Glutamatergic neuron (in vitro differentiated cells): ENCODE measurements at places on chromosomes 6 and 20. TPM values are rescaled to one million over a fixed set of nuclear protein-coding genes. Genes with fewer than 3 reads are reported as not detected.

The TPX2 gene
- 44.7 TPM for total RNA-seq

DNA sequence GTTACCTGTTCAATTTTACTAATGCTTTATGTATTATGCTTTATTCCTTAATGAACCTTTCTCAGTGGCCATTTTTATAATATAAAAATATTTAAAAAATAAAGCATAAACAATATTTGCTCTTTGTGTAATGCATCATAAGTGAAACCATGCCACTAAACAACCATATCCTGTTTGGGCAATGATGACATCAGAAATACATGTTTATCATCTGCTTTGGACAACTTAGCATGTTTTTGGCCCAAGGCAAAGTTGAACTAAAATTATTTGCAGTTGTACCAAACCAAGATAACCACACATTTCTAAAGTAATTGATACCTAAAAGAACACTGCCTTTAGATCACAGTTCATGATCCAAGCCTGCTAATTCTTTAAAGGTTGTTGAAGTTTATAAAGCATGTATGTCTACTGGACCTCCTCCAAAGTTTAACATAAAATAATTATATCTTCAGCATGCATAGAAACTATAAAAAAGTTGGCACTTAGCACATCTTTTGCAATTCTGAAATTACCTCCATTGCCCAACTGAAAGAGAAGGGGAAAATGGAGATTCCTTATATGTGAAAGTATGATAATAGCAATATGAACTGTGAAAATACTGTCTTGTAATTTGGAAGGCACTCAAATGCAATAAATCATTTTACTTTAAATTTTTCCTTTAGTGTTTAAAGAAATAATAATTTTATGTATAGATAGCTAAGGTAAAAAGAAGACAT lies 325.6 kb upstream of the RUNX2 start:
- DNase-seq = no peak

The TSHZ2 gene
- 10.0 TPM for total RNA-seq

- peak; percentile 67 for DNase-seq
Observed at GRCh38 chr20:32482442-32483261, 102.5 kb downstream of the NOL4L start.

DNA sequence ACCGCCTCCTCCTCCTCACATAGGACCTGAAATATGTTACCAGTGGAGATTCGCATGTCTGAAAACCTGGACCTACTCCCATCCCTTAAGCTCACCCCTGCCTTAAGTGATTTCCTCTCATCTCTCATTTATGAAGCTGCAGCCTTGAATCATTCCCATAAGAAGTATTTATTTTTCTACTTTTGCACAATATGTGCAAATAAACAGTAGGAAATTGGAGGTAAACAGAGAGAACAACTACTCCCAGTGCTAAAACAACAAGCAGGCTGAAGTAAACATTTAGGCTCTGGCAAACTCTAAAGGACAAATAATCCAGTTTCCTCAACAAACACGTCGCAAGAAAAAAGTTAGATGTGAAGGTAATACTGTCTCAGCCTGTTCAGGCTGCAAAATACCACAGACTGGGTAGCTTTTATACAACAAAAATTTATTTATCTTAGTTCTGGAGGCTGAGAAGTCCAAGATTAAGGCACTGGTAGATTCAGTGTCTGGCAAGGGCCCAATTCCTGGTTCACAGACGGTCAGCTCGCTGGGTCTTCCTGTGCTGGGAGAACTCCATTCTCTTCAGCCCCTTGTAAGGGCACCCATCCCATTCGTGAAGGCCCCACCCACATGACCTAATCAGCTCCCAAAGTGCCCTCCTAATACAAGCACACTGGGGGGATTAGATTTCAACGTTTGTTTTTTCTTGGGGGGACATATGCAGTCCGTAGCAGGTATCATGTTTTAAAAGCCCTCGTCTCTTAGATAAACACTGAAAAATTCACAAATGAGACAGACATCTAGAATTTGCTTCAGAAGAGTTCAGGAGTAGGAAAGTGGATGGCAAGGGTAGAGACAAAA lies 15.6 kb downstream of the SPATA2 start:
- DNase-seq = no peak

DNA sequence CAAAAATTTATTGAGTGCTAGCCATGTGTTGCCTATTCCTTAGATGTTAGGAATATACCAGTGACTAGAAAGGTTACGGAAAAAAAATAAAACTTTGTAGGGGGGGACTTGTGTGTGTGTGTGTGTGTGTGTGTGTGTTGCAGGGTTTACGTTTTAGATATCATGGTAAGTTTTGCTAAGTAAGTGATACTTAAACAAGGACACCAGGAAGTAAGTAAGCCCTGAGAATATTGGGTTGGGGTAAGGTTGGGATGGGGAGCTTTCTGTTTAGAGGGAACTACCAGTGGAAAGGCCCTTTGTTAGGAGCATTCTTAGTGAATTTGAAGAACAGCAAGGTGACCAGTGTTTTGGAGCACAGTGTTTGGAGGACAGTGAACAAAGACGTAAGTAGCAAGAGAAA lies 30.3 kb downstream of the NCOA3 start:
- DNase-seq = no peak

The MYL9 gene
- total RNA-seq = 2.0 TPM

DNA sequence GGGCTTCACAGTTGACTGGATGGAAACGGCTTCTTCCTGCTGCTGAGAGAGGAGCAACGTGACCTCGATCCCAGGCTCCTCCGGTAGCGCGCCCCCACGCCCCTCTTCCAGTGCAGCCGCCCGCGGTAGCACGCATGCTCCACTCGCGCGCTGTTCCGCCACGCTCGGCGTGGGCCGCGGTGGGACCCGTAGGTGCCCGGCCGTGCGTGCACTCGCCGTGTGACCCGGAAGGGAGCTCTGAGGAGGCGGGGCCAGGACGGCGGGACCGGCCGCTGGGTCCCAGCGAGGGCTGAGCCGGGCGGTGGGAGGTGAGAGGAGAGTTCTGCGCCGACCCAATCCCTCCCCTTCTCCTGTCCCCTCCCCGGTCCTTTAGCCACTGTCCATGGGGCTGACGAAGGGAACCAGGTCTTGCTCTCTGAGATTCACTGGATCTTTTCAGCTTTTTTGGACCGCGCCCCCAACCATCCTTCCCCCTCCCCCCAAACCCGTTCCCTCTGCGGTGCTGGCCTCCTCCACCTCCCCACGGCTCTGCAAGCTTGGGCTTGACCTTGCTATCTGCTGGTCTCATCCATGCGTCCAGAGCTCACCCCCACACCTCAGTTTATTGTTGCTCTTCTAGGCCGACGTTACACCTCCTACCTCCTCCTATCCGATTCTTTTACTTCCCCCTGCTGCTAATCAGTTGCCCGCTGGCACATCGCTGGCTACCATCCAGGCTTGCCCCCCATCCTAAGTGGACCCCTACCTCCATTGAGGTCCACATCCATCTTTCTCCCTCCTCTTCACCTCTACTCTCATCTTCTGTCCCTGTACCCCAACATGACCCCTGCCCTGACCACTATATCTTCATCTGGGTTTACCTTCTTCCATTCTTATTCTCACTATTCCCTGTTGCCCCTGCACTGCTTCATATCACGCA lies at the start of gene CUL9:
Gene CUL9, plus strand, starts transcription at position 255 of the 919 bp plus-strand sequence. CDS start 2,115 bp downstream, outside the sequence.
- peak; percentile 77 for DNase-seq

The SAMD10 gene
- total RNA-seq = 3.1 TPM

DNA sequence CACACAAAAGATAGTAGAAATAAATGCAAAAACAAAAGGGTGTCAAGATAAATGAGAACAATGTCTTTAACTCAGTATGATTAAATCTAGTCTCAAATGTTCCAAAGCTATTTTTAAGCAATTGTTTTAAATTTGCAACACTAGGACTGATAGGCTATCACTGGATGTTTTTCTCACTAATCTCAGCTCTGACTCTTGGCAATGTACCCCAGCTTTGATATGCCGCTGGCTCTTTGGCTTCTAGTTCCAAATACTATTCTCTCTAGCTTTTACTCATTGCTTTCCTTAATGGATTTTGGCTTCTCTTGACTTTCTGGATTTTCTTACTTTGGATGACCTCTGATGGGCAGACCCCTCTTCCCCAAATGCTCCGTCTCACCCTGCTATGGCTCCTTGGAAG lies 116.0 kb upstream of the SLC35B3 start:
- no peak for DNase-seq

The FABP7 gene
- 3.3 TPM for total RNA-seq

- no peak for DNase-seq
Observed at GRCh38 chr6:81376745-81377144, 375.7 kb downstream of the TENT5A start.

- DNase-seq = no peak
Observed at GRCh38 chr20:7975851-7976414, 35.7 kb upstream of the HAO1 start.
